ENCODE measurements at places on chromosomes 3 and 15. TPM values are rescaled to one million over a fixed set of nuclear protein-coding genes. Genes with fewer than 3 reads are reported as not detected.

DNA sequence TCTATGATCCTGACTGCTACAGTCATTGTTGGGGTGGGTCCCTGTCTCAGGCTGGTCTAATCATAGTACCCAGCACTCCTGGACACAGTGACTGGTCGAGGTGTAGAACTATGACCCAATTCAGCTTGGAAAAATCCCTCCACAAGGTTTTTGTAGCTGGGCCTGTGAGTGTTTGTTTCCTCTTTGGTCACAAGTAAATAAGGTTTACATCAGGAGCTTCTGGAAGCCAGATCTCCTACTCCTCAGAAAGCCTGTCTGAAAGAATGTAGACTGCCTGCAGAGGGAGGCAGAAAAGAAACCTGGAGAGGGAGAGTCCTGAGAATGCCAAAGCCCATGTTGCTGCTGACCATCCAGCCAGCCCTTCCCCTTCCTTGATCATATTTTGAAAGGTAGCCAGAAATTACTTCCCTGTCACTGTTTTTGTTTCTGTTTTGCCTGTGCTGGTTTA is 123.2 kb downstream of the RAP2B start:
- peak; percentile 73 for DNase-seq

DNA sequence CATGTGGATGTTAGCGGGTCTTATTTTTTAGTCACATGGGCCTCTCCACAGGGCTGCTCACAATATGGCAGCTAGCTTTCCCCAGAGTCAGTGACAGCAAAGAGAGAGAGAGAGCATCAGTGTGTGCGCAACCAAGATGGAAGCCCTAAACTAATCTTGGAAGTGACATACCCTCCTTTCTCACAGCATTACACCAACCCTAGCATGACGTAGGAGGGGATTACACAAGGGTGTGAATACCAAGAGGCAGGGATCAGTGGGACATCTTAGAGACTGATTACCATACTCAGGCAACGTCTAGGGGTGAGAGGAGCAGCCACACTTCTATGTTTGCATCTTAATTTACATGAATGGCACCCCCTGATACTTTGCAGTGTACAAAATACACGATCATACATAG is 3.5 kb upstream of the UBE2E2 start:
- peak; percentile 21 for DNase-seq

- no peak for DNase-seq
These were observed 106.0 kb upstream of the MRPL3 start for GRCh38 chr3:131608741-131609140.

DNA sequence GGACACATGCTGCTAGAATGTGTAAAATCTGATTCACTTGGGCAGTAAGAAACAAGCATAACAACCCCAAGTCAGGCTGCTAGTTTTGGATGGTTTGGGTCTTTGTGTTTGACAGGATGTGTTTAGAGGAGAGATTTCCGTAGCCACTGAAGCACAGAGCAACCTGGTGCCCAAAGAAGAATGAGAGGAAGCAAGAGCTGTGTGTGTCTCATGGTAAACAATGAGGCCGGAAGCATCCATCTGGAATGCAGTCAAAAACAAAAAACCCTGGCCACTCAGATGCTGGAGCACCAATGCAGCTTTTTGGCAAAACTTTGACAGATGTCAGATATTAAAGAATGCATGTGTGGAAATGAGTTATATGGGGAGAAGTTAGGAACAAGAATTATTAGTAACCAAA is 39.4 kb upstream of the SNRK start:
- DNase-seq: no peak

DNA sequence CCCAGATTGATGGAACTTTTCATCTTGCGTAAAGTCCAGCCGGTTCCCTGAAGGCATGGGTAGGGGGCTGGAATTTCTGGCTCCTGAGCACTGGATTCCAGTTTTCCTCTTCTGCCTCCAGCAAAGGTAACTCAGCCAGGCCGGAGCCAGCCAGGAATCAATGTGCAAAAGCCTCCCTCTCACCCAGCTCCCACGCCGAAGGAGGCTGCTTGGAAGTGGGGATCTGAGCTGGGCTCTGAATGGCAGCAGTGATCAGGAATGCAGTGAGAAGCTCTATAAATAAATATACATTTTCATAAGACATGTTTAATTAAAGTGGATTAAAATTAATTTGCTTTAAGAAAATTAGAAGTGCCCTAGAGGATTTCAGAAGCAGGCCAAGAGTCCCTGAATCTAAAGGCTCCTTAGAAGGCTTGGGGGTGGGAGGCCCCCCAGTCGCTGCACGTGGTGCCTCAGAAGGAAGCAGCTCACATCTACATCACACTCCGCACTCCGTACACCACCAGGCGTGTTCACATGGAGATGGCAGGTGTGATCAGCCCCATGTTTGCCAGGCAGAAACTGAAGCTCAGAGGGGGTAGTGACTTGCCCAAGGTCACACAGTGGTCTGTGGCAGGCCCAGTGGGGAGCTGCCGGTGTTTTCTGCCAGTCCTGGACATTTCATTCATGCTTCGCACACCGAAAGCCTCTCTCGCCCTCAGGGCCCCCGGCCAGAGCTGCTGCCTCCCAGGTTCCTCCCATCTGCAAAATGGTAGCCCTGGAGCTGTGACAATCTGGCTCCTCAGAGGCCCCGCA is 148.6 kb upstream of the LINGO1 start:
- DNase-seq: peak; percentile 56

ERICH6 gene
- under 0.01 TPM for total RNA-seq

ELL3 gene
- 3.6 TPM for total RNA-seq

Measured in osteoblast (primary cell).